ENCODE measurements at places on chromosomes 13 and 19.

- DNase-seq = no peak
Measured at GRCh38 chr19:57239982-57240310, 486 bp upstream of the ZNF805 start.

DNA sequence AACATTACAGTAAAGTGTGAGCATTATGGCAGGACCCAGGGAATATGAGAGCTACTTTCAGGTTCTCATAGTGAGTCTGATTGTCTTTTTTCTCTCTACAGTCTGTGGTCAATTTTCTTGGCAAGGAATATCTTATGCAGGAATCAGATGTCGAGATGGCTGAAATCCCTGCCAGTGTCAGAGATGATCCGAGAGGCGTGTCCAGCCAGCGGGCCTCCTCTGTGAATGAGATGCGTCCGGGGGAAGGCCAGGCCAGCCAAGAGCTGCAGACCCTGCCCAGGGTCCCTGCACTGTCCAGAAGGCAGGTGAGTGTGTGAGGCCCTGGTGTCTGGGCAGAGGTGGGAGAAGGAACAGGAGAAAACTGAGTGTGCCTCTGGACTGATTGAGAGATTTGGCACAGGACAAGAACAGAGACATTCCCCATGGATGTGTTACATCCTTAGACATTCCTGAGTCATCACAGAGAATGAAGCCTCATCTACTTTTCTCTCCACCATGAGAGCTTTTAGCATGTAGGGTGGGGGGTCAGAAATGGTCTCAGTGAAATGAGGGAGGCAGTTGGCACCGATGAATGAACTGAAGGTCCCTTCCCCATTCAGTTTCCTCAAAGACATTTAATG lies 27.3 kb upstream of the EDDM13 start:
- DNase-seq = no peak

DNA sequence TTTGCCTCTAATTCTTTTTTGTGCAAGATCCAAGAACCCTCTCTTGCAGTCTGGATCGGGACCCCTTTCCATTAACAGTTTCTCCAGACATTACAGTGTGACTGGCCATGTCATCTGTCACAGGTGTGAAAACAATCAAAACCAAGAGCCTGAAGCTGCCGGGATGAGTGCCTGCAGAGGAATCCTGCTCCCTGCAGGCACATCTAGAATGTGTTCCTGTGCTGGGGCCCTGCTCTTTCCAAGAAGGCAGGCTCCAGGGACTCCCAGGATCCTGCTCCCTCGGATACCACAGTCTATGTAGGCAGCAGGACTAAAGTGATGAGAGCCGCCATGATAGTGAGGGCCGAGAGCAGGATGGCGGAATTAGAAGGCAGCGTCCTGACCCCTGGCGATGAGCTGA lies 38.8 kb downstream of the CCDC169 start:
- no peak for DNase-seq

DNA sequence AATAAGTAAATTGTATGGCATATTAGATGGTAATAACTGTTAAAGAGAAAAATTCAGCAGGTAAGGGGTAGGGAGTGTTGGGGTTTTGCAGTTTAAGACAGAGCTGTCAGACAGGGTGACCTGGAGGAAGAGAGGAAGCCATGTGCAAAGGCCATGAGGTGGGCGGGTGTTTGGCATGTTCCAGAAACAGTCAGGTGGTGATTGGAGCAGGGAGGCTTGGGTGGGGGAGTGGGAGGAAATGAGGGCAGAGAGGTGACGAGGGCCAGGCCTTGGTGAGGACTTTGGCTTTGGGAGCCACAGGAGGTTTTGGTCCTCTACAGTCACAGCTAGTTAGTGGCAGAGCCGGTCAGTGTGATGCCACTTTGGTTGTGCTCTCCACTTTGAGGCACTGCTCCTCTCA lies 20.1 kb downstream of the RYR1 start:
- DNase-seq = no peak
